ENCODE measurements at places on chromosomes 11 and 22.

GRCh38 chr22:43308060-43308830 lies 34.9 kb downstream of the SCUBE1 start:
- no peak for DNase-seq

GRCh38 chr22:49158741-49159564 lies 668.7 kb downstream of the BRD1 start:
- DNase-seq = no peak

GRCh38 chr11:6206456-6207180 lies 1.3 kb downstream of the C11orf42 start:
- DNase-seq = no peak

- DNase-seq = no peak
Measured at GRCh38 chr11:99568808-99569207, 548.1 kb downstream of the CNTN5 start.

GRCh38 chr11:3091081-3091845 lies 34.0 kb upstream of the CARS1 start:
- no peak for DNase-seq

GRCh38 chr22:37282385-37282677 lies at the start of gene CYTH4:
TSS of gene CYTH4 (plus strand) at chr22:37282508. CDS start at chr22:37282570, 62 bp downstream.
- DNase-seq = peak; percentile 82

- DNase-seq = no peak
Measured at GRCh38 chr11:75583718-75584658, 21.9 kb downstream of the SERPINH1 start.

DNA sequence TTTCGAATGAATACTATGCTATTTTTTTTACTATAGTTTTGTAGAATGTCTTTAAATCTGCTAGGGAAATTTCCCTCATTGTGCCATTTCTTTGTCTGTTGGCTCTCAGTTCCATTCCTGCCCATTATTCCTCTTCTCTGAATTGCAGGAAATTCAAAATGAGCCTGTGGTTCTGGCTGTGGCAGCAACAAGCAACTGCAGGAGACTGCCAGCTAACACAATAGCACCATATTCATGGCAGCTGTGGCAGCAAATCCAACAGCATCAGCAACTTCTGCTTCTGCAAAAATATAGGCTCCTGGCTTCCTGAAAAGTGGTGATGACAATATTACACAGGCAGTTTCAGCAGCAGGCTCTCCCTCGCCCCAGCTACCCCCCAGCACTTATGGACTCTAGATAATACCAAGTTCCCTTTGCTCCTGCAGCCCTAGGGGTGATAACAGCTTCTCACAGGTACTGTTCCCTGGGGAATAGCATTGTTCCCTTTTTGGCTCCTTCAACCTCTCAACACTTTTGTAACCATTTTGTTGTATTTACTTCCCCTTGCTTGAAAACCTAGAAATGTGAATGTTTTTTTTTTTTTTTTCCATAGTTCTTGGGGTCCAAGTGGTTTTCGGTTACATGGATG lies 9.3 kb downstream of the PATE4 start:
- no peak for DNase-seq

DNA sequence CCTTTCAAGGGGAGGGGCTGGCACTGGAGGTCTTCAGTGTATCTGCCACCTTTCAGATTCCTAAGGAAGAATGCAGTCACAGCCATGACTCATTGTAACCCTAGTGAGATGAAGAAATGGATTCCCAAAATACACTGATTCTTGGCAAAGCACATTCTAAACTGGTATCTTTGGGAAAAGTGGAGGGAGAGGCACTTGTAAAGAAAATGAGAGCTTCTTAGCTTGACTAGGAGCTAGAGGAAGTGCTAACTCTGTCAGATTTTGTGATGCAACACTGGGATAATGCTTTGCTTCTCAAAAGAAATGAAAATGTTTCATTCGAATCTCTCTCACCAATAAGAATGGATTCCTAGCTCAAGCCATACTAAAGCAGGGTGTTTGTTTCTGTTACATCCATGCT lies 14.3 kb downstream of the NRIP3 start:
- no peak for DNase-seq

GRCh38 chr11:96257972-96258934 lies 84.7 kb downstream of the MAML2 start:
- peak; percentile 79 for DNase-seq

DNA sequence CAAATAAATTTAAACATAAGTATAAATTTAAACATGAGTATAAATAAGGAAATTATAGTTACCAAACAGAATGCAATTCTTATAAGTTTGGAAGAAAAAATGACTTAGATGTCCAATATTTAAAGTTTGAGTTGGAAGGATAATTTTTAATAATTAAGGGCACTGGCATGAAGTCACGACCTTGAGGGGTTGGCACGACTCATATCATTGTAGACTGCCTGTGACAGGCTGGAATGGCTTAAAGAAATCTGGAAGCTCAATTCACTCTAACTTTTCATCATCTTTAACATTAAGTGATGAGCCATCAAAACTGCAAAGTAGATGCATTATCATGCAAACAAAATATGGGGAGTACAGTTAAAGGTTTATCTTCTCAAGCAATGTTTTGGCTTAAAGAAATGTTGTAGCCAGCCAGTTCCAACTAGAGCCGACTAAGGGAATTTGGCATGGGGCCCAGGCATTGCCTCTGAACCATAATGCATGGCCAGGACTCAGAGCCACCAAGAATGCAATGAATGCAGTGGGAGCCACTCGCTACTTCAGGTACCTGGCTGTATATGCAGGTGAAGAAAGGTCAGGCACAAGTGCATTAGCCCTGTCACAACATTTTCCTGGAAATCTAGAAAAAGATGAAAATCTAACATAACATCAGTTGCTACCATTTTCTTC lies 33.4 kb downstream of the PGR start:
- DNase-seq = no peak

DNA sequence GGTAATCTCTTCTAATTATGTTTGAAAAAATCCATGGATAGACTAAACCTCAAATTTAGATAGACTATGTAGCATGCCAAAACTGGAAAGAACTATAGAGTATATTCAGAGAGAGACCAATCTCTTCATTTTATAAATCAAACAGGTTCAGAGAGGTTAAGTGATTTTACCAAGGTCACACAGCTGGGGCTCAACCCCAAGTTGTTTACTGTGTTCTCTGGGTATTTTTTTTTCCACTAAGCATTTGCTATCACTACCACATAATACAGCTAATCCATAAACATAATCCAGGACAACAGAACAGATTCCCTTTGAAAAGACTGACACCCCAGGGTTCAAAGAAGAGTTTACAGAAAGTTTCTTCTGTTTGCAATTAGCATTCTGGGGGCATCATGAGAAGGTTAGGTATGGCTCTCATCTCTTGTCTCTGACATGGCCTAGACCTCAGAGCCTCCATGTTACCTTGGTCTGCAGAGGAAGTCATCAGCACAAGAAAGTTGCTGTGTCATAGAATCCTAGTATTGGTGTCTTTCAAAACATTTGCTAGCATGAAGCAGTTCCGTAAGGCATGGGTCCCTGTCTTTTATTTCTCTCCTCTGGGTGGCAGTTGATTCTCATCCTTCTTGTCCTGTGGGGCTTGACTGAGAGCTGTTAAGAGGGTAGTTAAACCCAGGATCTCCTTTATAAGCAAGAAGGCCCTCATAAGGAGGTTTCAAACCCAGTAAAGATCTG lies 94.5 kb upstream of the HSD17B12 start:
- no peak for DNase-seq

DNA sequence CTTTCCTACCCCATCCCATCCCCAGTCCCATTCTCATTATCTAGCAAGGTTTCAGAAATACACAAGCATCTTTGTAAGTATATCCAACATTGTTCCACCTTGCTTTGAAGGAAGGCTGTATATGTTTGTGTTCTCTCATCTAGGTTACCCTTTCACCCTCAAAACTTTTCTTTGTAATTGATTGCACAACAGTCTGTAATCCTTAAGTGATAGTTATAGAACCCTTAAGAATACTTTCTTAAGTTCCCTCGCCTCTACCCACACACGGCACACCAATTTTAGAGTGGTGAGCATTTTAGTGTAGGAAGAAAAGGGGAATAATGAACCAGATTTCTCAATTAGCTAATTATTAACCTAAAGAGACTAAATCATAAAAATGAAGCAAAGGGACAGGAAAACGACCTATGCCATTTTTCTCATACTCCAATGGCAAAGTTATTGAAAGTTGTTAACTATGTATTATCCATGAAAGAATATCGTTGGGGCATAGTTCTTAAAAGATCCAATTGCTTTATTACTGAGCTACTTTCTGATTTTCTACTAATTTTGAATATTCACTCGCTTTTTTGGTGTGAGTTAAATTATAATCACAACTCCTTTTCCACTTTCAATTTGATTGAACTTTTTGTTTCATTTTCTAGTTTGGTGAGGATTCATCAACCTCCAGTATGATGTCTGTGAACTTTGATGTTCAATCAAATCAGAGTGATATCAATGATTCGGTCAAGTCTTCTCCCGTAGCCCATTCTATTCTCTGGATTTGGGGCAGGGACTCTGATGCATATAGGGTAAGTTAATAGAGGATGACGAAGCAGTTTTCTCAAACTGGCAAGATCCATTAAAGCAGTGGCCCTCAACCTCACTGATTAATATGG lies 44.9 kb downstream of the TTC17 start:
- DNase-seq = no peak

GRCh38 chr11:78893996-78894395 lies 319.3 kb upstream of the NARS2 start:
- DNase-seq = no peak

- no peak for DNase-seq
Measured at GRCh38 chr11:41301023-41301422, 158.4 kb downstream of the LRRC4C start.

DNA sequence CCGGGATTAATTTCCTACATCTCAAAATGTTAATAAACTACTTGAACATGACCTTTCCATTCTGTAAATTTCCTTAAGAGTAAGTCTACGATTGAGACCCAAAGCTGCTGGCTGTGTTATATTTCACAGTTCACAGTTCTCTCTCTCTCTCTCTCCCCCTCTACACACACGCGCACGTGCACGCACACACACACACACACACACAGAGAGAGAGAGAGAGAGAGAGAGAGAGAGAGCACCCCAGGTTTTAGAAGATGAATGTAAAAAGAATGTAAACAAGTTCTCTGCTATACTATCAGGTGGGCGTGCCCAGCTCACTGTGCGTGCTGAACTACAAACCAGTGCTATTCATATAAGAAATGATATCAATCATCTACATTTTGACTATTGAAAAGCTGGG lies 3.3 kb downstream of the BDNF start:
- DNase-seq = no peak

DNA sequence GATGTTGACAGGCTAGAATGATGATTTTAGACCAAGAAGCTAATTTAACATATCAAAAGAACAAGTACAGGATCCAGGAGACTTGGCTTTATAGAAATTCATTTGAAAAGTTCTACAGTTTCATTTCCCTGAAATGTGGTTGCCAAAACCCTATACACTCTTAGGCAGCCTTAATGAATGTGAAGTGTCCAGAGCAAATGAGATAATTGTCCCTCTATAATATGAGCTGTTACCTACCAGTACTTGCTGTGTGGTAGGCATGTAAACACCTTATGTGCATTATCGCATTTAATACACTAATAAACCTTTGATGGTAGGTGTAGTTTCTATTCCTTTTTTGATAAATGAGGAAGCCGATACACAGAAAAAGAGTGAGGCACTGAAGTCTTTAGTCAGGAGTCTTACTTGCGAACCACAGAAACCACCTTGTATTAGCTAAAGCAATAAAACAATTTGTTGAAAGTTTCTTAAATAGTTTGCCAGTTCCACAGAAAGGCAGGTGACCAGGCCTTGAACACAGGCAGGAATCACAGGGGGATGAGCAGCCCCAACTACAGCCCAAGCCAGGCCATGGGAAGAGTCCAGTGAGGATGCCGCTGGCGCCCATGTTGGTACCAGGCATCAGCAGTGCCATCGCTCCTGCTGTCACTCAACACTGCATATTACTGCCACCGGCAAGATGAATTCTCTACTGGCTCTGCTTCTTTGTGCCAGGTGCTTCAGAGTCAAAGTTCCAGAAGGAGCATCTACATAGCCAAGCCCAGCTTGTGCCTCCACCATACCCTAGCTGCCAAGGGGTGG lies 81.7 kb downstream of the SWAP70 start:
- no peak for DNase-seq

GRCh38 chr22:27682437-27682836 lies 119.1 kb downstream of the MN1 start:
- no peak for DNase-seq

DNA sequence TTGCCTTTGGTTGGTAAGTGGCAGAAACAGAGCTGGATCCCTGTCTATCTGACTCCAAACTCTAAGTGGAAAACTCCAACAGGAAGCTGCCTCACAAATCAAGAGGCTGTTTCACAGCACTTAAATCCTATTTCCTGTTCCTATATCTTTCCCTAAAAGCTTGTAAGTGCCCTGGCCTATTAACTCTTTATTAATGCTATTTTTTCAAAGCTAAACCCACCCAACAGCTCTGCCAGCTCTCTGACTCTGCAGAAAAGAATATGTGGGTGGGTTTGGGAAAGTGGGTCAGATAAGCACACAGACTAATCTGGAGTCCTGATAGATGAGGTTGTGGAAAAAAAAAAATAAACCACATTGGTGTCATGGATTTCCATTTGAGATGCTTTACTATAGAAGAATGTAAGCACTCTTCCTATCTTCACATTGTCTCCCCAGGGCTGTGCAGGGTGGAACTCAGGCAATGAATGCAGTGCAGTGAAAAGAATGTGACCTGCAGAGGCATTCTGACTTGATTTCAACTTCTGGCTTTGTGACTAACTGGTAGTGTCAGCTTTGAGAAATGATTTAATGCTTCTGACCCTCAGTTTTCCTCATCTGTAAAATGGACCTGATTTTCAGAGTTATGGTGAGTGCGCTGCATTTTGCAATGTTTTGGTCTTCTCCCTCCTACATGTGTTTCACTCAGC lies 125.6 kb downstream of the AASDHPPT start:
- DNase-seq = no peak

- DNase-seq = no peak
Measured at GRCh38 chr11:23138761-23139160, 278.5 kb upstream of the CCDC179 start.

GRCh38 chr11:11978792-11979487 lies 29.5 kb downstream of the DKK3 start:
- DNase-seq = no peak

DNA sequence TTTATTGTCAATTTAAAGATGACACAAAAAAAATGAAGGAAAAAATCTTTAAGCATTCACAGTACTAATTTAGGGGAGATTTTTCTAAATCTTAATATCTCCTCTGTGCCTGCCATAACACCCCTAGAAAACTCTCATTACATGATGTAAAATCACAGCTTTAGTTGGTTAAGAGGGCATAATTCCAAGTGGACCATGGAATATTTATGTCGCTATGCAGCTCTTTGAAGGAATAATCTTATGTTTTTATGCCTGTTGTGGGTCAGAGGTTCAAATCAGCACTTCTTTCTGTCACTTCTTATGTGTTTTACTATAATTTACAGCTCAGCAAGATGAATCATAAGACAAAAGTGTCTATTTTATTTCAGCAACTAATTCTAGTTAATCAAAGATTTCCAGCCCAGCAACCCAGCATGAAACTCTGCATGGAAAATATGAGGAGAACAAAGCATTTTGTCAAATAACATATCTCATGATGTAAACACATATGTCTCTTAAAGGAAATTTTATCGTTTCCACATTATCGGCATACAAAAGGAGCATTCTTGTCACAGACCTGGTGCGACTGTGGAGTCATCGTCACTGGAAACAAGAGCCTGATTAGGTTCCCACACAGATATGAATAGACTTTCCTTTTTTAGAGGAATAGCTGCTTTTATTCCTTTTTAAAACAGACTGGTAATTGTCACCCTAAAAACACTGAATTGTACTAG lies 274.8 kb downstream of the SOX6 start:
- no peak for DNase-seq
